ENCODE measurements at places on chromosomes 16 and 17.

DNA sequence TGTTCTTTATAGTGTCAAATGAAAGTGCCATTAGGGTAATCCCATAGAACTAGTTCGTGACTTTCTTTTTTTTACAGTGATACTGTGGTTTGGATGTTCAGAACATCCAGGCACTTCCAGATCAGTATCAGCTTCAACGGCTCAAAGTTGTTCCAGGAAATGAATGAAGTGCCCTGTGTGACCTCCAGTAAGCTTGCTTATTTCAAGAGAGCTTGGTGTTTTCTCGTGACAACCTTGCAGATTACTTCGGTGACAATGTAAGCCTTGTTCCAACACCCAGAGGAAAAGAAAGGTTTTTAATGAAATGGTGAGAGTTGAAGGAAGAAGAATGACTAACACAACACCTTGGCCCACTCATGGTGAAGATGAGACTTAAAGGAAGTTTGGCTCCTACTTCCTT lies 16.0 kb upstream of the KCNJ16 start:
- DNase-seq, result no peak

- no peak for DNase-seq
Measured at GRCh38 chr17:67157732-67158639, 87.0 kb downstream of the HELZ start.

DNA sequence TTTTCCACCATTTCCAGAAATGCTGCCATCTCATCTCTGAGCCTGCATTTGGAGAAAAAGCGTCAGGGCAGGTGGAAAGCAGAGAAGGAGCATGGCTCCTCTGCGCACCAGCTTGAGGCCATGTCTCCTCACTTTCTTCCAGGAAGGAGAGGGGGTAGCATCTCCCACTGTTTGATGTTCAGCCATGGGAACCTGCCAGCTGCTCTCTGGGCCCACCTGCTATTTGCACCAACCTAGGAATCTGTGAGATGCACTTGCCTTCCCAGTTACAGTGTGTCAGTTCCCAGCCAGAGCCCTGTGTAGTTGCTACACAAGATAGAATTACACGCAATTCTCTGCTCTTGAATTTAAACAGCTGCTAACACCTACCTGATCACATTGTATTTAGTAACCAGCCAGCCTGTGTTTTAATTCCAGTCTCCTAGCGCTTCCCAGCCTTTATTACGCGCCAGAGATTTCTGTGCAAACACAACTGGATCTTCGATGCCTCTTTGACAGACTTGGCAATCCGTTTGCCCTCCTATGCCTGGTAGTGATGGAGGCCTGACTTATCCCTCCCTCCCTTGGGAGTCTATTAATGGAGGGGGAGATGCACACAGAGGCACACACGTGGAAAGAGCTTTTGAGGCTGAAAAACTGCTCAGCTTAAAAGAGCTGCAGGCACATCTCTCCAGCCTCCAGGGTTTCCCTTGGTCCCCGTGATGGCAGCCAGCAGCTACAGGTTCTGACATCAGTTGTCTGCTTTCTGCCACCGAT lies 98.1 kb upstream of the SEC14L1 start:
- DNase-seq, result peak; percentile 27

GRCh38 chr17:65455972-65456343 lies 105.5 kb downstream of the AXIN2 start:
- DNase-seq, result no peak

DNA sequence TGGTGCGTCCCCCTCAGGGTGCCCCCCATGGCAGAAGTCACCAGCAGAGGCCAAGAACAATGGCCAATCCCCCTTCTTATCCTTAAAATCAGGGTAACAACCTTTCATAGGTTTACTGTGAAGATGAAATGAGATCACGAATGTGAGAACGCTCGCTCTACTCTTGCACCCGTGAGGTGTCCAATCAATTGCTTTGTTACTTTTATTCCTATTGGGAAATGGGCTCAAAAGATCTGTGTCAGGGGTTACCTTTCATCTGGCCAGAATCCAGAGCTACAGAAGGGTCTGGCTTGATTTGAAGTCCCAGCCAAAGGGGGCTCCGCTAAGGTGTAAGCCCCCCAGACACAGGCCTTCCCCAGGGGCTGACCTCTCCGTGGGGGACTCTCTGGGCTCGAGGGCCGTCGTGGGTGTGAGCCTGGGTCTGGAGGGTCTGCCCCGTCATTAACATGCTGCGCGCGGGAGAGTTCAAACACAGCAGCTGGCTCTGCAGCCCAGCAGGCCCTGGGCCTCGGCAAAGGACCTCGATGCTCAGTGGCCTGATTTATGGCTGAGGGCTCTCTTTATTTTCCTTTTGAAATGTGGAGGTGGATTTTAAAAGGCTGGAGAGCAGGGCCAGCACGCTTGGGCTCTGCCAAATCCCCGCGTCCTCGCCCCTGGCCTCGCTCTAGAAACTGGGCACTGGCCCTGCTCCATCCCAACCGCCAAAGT lies 10.4 kb downstream of the ABR start:
- no peak for DNase-seq

GRCh38 chr17:79923974-79924638 lies 84.9 kb upstream of the CBX4 start:
- DNase-seq, result no peak

DNA sequence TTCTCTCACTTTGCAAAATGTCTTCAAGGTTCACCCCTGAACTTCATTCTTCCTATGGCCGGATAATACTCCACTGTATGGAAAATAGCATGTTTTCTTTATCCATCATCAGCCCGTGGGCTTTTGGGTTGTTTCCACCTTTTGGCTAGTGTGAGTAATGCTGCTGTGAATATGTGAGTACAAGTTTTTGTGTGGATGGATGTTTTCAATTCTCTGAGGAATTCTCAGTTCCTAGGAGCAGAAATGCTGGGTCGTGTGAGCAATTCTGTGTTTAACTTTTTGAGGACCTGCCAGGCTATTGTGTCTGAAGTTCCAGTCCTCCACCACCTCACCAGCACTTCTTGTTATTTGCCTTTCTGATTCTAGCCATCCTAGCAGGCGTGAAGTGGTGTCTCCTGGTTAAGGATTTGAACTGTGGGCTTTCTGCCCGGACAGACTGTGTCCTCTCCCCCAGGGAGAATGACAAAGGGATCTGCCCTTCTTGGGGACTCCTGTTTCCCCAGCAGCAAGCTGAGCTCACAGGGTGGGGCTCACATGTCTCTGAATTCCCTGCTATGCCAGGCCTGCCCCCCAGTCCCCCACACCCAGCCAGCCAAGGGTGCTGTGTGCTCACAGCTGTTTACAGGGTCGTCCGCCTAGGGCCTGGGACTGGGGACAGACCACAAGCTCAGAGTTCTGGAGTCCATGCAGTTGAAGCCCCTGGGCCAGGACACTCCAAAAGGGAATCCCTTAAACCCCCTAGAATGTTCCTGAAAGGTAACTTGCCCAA lies 92.2 kb upstream of the CIBAR2 start:
- no peak for DNase-seq

- DNase-seq, result no peak
Measured at GRCh38 chr17:48255759-48256158, 148.2 kb downstream of the SNX11 start.

GRCh38 chr16:83952587-83952939 lies 477 bp upstream of the OSGIN1 start:
- no peak for DNase-seq

DNA sequence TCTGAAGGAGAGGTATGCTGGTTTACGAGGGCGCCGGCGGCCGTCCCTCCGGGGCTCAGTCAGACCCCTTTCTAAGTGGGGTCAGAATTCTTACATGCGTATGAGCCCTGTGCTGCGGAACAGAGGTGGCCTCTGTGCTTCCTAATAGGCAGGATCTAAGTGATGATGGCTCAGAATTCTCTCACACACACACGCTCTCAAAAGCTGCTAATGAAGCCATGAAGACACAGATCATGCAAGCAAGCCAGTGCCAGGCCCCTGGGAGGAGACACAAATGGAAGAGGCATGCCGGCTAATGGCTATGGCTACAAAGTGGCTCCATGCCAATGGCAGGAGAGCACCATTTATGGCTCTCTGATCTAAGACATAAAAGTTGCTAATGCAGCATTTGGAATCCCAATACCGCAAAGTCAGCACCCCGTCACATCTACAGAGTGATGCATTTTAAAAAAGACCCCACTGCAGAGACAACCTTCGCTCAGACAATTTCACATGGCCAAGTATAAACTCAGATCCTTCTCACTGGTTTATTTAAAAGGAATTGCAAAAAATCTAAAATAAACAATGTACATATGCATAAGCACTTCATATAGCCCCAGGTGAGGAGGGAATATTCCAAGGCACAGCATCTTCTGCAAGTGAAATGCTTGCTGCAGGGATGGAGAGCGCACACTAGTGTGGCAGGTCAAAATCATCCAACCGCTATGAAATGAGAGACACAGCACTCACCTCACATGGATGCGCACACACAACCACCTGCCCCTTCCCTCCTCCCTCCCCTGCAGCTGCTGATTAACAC lies 24.5 kb downstream of the NPLOC4 start:
- no peak for DNase-seq

GRCh38 chr16:49600536-49600935 lies 226.9 kb downstream of the C16orf78 start:
- no peak for DNase-seq

DNA sequence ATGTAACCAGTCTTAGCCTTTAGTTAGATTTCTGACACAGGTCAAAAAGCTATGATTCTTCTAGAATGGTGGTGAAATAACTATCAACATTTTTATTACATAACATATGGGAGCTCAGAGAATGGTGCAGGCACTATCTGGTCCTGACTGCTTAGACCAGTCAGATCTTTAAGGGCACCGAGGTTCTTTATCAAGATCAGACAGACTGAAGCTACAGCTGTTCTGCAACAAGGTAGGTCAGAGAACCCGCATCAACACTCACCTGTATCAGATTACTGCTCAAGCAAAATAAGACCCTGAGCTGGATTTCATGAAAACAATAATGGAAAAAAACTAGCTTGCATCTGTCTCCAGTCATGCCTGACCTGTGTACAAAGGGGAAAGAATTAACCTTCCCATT lies 160.4 kb downstream of the KCNJ2 start:
- DNase-seq, result no peak

GRCh38 chr16:83924686-83925085 lies 25.8 kb downstream of the MLYCD start:
- no peak for DNase-seq

DNA sequence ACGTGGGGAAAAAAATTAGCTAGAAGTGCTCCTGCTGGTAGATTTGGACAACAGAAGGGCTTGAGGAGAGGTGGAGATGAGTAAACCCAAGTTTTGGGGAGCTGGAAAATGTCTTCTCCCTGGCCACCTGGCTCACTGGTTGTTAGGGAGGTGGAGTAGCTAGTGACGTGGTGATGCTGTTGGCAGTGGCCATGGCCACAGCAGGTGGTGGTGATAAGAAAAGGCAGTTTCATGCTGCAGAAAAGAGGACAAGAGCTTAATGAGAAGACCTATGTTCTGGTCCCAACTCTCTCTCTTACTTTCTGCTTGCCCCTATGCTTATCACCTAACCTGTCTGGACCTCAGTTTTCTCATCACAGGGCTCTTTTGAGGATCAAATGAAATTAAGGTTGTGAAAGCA lies 223.5 kb upstream of the N4BP1 start:
- no peak for DNase-seq

DNA sequence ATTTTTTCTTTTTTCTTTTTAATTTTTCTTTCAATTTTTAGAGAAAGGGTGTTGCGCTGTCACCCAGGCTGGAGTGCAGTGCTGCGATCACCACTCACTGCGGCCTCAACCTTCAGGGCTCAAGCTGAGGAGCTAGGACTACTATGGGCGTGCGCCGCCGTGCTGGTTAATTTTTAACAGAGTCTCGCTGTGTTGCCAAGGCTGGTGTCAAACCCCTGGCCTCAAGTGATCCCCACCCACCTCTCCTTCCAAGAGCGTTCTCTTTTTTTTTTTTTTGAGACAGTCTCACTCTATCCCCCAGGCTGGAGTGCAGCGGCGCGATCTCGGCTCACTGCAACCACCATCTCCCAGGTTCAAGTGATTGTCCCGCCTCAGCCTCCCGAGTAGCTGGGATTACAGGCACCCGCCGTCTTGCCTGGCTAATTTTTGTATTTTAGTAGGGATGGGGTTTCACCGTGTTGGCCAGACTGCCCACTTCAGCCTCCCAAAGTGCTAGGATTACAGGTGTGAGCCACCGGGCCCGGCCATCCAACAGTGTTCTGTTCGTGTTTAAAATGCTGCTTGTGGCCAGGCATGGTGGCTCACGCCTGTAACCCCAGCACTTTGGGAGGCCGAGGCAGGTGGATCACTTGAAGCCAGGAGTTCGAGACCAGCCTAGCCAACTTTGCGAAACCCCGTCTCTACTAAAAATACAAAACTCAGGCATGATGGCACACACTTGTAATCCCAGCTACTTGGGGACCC lies 14.5 kb upstream of the RPL13 start:
- DNase-seq, result no peak

DNA sequence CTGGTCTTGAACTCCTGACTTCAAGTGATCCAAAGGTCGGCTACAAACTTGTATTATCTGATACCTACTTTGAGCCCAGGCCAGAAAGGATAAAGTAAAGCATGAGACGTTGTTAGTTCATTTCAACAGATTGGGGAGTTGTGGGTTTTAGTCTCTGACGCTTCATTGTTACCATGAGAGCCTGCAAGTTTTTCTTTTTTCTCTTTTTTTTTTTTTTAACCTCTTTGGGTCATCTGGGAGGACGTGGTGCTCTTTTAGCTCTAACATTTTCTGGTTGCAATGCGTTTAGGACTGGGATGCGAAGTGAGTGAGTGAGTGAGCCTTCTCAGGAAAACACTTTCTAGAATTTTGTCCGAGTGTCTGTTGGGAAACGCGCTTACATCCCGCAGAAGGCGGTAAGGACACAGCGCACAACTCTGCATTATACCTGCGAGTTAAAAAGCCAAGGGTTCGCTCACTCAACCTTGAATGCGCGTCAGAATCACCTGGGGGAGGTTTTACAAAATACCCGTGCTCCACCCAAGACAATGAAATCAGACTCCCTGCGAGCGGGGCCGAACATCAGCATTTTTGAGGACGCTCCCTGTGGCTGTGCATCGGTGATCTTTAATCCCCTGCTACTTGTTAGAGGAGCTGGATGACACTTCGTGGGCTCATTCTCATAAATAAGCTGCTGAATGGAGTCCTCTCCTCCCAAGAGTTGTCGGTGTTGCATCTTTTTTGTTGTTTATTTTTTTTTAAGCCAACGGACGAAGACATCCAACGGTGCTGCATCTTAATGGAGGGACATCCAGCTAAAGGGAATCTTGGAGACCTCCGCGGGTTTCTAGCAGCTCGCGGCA lies 629 bp upstream of the RNF135 start:
- DNase-seq, result no peak

DNA sequence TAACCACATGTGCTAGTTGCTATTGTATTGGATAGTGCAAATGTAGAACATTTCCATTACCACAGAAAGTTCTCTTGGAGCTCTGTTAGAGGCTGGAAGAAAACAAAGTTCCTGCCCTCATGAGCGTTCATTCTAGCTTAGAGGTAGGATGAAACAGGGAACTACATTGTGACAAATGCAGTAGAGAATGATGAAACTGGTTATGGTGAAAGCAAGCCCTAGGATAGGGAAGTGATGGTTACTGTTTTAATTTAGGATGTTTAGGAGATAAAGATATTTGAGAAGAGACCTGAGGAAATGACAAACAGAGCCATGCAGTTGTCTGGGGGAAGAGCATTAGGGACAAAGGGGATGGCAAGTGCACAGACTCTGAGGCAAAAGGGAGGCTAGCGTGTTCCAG lies 50.7 kb downstream of the AATF start:
- DNase-seq, result no peak
